Esophagus mucosa (tissue), 1 donor: ENCODE measurements at places on chromosomes 12 and 14. TPM values are rescaled to one million over a fixed set of nuclear protein-coding genes. Genes with fewer than 3 reads are reported as not detected.

DNA sequence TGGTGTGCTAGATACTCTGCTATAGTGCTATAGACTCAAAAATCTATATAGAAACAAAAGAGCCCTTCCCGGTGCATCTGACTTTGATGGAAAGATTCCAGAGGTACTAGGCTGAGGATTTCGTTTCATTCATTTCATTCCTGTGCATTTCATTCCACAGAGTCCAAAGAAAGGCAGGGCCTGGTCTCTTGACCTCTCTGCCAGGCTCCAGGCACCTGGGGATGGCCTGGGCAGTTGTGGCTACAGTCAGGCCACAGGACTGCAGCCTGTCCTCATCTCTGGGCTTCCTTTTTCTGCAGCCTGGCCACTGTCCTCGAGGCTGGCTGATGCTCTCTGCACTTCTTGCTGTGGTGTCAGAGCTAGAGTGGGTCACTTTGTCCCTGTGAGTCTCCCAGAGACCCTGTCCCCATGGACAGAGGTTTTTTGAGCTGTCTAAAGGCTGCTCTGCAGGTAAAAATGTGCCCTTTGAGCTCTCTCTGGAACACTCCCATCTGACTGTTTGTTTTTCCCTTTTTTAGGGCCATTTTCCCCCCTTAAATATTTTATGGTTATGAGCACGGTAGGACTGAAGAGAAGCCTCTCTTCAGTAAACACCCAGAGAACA, 3.2 kb upstream of the VDR start:
- no peak for ATAC-seq

MTA1 gene
- 30.9 TPM for total RNA-seq

SGPP1 gene
- 6.2 TPM for total RNA-seq

MFAP5 gene
- total RNA-seq = 3.3 TPM

GRCh38 chr12:42463671-42464070, 125.9 kb downstream of the PRICKLE1 start:
- no peak for ATAC-seq
